Lung microvascular endothelial cell (primary cell): ENCODE measurements at places on chromosomes 12 and 14. TPM values are rescaled to one million over a fixed set of nuclear protein-coding genes. Genes with fewer than 3 reads are reported as not detected.
A peak's percentile ranks its signal among the peaks of the same experiment; 100 is the strongest.

- no peak for DNase-seq
These were observed 264.0 kb upstream of the FAR2 start for GRCh38 chr12:28884904-28885679.

DNA sequence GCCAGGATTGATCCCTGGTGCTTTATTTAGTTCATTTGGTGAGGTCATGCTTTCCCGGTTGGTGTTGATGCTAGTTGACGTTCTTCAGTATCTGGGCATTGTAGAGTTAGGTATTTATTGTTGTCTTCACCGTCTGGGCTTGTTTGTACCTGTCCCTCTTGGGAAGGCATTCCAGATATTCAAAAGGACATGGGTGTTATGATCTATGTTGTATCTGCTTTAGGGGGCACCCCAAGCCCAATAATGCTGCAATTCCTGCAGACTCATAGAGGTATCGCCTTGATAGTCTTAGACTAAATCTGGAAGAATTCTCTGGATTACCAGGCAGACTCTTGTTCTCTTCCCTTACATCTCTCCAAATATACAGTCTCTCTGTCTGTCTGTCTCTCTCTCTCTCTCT lies 42.1 kb downstream of the AK7 start:
- DNase-seq = no peak

The KRT73 gene
- total RNA-seq = not detected in 2 replicates

DNA sequence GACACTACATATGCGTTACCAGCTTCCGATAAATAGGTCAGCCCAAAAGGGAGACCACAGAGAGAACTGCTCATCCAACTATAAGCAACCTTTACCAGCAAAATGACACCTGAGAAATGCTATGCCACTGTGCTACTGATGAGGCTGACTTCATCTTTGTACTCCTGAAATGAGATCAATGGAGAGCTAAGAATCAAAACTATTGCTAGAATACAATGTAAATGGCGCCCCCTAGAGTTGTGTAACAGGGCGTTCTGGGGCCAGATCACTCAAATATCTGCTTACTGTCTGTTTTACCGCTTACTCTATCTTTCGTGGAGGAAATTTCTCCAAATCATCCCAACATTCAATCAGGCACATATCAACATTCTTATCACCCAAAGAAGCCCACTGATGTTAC lies 4.6 kb downstream of the ZNF384 start:
- peak; percentile 48 for DNase-seq

The OLR1 gene
- total RNA-seq = not detected in 2 replicates

The HEATR5A gene
- total RNA-seq = 24.0 and 33.5 TPM in 2 replicates

- no peak for DNase-seq
These were observed 6.7 kb downstream of the ANO4 start for GRCh38 chr12:100801320-100801719.

DNA sequence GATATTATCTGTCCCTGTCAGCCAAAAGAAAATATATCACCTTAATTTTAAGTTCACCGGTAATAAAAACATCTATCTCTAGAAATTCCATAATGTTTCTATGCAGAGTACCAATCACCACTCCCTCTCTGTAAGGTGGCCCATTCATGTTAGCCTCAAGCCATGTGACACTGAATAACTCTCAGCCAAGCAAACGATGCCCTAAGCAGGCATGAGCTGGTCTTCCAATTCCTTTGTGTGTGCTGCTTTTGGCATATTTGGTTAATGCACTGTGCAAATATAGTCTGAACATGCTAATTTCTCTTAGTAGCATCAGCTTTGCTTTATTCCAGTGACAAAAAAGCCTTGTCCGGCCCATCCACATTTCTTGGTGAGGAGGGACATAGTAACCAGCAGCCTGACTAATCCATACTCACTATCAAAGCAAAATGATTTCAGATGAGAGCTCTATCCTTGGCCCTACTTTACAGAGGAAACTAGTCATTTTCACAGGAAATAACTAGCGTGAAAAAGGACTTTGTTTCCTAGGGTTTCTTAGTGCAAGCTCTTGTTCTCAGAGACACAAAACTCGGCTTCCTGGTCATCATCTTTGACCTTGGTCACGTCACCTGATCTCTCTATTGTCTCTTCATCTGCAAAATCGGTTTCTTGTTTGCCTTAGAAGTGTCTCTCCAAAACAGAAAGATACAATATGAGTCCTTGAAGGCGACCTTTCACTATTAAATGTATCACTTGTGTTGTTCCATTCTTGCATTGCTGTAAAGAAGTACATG lies 59.2 kb upstream of the RTRAF start:
- peak; percentile 11 for DNase-seq

DNA sequence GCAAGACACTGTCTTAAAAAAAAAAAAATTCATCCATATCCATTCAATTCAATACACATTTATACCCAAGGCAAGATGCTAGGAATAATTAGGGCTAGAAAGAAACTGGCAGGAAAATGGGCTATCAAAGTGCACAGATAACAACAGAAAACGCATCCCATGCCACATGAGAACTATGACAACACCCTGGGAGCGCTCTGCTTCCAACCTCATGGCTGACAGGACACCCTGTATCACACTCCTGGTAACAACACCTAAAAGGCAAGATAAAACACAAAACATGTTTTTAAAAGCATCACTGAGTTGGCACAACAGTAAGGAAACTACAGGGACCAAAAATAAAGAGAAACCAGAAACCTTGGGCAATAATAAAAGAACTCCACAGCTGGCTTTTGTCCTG lies 54.9 kb downstream of the ZFYVE21 start:
- no peak for DNase-seq

- DNase-seq = no peak
These were observed 70.1 kb downstream of the ZNF641 start for GRCh38 chr12:48280572-48280971.

DNA sequence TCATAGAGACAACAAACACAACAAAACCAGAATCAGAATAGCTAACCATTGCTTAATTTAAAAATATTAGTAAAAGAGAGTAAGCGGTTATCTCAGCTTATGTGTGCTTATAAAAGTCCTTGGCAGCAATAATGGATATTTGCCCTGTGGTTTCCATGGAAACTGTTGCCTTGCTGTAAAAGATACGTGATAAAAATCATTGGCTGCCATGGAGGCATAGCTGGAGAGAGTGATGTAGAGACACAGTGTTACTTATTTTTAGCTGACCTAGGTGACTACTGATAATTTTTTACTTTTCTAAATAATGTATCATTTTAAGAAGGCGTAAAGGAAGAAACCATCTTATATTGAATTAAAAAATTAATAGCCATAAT lies 92.9 kb downstream of the ERC1 start:
- peak; percentile 80 for DNase-seq

- no peak for DNase-seq
These were observed 1196.9 kb downstream of the VRK1 start for GRCh38 chr14:97994020-97994531.

DNA sequence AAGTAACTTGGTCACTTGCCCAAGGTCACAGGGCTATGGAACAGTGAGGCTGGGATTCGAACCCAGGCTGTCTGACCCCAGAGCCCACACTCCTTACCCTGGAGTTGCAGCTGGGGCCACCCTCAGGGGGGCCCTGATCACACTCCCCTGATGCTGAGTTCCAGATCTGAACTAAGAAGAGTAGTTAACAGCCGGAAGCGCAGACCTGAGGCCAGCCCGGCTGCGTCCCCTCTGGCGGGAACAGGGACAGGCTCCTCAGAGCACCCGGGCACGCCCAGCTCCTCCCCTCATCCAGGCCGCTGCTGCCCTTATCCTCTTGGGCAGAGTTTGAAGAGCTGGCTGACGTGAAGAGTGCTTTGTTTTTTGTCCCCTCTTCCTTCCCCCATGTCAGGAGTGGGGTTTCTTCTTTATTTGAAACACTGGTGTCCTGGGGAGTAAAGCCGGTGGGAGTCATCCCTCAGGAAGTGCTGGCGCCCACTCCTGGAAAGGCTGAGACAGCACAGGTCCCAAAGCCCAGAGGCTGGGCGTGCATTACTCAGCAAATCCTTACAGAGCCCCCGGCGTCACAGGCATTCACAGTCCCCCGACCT lies 8.7 kb downstream of the PHB2 start:
- DNase-seq = peak; percentile 73

- no peak for DNase-seq
These were observed 23.8 kb upstream of the KIF26A start for GRCh38 chr14:104114421-104115130.

DNA sequence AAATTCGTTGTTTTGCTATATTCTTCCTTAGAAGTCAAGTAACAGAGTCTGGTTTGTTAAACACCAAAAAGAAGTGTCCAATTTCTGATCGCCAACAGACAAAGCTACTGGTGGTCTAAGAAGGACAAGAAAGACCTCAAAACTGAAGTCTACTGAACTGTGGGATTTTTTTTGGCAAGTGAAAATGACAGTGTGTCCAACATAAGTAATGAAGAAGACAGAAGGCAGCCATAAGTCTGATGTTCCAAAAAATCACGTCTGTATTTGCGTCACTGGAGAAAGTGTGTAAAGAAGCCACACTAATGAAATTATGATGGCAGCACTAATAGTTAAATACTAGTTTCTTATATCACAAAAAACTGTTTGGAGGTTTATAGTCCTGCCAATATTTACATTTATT lies 32.6 kb downstream of the WASHC3 start:
- DNase-seq = no peak

The SLC17A8 gene
- not detected in 2 replicates for total RNA-seq

- DNase-seq = no peak
These were observed 43.6 kb upstream of the PPP2R5C start for GRCh38 chr14:101717663-101718490.

The SMIM41 gene
- under 0.01 TPM in 1 of 2 replicates, not detected in the other for total RNA-seq

- no peak for DNase-seq
These were observed 194.3 kb downstream of the CPNE8 start for GRCh38 chr12:38711054-38711453.

The DHRS2 gene
- 0.20 and 0.87 TPM in 2 replicates for total RNA-seq

GRCh38 chr12:9634969-9635754 lies 27.4 kb upstream of the KLRB1 start:
- no peak for DNase-seq

- no peak for DNase-seq
These were observed 570.0 kb upstream of the FLRT2 start for GRCh38 chr14:84959851-84960520.

GRCh38 chr14:92585981-92586937 lies 72.7 kb downstream of the RIN3 start:
- peak; percentile 50 for DNase-seq

The SLC25A47 gene
- total RNA-seq = under 0.01 TPM in 1 of 2 replicates, not detected in the other

GRCh38 chr12:52175371-52176350 lies 16.2 kb downstream of the KRT80 start:
- peak; percentile 82 for DNase-seq

The FAM181A gene
- not detected in 2 replicates for total RNA-seq

DNA sequence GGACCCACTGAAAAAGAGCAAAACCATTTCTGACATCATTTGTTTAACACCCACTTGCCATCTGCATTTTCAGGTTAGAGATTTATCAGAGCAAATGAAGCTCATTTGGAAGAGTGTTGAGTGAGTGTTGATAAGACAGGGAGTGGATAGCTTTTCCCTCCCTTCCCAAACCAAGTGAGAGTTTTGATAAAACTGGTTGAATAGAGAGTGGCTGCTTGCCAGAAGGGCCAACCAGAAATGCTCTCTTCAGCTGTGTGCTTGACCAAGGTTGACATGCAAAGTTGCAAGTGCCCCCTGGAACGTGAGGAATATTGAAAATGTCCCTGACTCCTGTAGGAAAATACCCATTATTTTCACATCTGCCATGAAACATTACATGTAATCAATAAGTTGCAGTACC lies 1487.0 kb upstream of the FLRT2 start:
- DNase-seq = no peak

DNA sequence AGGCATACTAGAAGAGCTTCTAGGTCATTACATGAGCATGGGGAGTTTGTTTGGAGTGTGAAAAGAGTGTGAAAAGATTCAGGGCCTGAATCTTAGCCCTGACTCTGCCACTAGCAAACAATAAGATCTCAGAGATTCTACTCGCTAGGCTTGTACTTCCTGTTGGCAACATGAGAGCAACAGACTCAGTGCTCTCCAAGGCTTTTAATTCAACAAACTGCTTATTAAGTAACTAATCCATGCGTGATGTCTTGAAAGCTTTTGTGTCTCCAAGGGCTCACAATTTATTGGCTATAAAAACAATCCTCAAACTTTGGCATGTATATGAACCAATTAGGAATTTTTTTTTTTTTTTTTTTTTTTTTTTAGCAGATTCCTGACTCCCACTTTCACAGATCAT lies 105.1 kb downstream of the STXBP6 start:
- no peak for DNase-seq

The KRT82 gene
- total RNA-seq = not detected in 2 replicates

DNA sequence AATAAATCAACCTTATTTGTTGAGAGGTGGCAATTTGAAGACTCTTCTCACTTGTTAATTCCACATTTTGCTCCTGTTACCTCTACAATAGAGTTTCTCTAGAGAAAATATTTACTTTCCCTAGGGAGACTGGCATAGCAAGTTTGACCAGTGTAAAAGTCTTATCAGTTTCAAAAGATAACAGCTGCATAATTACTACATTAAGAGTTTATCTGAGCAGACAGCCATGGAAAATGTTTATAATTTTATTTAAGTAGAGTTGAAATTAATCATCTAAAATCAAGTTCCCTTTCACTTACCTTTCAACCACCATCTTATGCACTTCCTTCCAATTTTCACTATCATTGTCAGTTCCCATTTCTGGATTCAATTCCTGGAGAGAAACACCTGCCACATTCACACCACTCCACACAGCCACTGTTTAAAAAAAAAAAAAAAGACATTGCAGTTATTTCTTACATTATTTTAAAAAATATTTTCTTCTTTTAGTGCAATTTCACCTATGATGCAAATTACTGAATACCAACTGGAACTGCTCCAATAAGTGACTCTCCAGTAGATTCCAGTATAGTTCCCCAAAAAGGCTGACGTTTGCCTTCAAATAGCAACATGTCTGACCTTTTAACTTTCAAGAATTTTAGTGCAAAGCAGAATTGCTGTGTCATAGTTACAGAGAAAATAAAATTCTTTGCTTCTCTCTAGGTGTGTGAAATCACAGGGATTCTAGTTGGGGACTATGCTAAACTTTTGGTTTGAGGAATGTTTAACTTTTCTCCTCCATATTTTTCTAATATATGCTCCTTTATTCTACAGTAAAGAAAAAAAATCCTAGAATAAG lies 19.4 kb downstream of the LDHB start:
- no peak for DNase-seq

The KRT6B gene
- not detected in 2 replicates for total RNA-seq

The RFLNA gene
- total RNA-seq = 0.20 and 0.44 TPM in 2 replicates

DNA sequence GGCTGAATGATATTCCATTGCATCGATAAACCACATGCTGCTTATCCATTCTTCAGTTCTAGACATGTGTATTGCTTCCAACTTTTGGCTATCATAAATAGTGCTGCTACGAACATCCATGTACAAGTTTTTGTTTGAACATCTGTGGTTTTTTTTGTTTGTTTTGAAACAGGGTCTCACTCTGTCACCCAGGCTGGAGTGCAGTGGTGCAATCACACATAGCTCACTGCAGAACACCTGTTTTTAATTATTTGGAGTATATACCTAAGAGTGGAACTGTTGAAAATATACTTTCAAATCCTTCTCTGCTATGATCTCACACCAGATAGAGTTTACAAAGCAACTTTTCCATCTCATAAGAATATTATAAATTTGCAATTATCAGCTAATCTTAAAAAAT lies 124.2 kb downstream of the TTC7B start:
- no peak for DNase-seq

DNA sequence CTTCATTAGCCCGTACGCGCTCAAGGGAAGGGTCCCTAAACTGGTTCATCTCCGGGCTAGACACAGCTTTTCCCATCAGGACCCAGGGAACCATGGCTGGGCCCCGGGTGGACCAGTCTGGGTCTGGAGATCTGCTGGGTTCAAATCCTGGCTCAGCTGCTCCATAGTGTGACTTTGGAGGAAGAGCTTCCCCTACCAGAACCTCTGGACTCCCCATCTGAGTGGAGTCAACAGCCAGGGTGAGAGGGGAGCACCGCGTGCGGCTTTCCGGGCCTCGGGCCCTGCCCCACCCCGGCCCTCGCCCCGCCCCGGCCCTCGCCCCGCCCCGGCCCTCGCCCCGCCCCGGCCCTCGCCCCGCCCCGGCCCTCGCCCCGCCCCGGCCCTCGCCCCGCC lies 41.2 kb downstream of the BEGAIN start:
- no peak for DNase-seq
